Activated CD4-positive, alpha-beta T cell treated with anti-CD3 and anti-CD28 coated beads, Interleukin-2, amount 50 U/mL, for 48 hours (primary cell): ENCODE measurements at places on chromosomes 16 and 17.

- DNase-seq: no peak
These were observed 390.2 kb downstream of the SEC14L1 start for GRCh38 chr17:77531002-77531401.

DNA sequence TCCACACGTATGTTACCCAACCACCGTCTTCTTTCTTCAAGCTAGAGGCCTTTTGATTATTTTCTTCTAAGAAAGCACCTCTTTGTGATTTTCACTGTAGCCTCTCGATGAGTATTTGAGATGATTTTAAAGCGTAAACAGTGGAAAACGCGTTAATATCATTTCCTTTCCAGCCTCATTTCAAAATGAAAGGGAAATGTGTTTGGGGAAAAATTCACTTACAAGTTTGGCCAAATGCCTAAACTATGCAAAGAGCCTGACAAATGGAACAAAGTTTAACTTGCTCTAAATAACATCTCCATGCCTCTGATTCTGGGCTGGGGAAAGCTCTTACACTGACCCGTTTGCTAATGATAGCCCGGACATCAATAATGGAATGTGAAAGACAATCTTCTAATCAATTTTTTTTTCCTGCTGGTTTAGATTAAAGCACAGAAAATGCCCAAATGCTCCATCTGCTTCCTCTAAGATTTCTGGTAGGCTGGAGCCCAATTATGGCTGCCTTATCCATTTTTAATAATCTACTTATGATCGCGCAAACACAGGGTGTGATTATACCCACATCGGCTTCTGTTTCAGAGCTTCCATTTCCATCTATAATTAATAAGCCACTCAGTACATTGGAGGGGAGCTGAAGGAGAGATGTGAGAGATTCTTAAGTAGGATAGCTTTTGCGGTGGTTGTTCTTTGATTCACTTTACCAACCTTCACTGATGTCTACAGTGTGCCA is 43.5 kb downstream of the HS3ST2 start:
- no peak for DNase-seq

- DNase-seq: no peak
These were observed 806 bp downstream of the IFT140 start for GRCh38 chr16:1610899-1611632.

- DNase-seq: no peak
These were observed 13.6 kb downstream of the PLK1 start for GRCh38 chr16:23692190-23692837.

DNA sequence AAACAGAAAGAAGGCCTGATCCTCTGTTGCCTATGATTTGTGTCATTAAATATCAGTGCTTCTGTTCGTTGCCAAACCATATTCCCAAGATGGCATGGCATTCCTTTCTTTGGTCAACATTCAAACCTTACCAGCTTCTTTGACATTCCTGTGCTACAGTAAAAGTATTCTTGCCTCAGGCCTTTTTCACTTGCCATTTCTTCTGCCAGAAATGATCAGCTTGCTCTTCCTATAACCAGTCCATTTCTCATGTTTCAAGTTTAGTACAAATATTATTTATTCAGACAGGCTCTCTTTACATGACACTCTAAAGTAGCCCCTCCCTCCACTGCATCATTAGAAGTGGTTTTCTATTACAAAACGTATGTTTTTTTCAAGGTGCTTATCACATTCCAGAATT is 278.3 kb downstream of the KCNJ2 start:
- DNase-seq: no peak

DNA sequence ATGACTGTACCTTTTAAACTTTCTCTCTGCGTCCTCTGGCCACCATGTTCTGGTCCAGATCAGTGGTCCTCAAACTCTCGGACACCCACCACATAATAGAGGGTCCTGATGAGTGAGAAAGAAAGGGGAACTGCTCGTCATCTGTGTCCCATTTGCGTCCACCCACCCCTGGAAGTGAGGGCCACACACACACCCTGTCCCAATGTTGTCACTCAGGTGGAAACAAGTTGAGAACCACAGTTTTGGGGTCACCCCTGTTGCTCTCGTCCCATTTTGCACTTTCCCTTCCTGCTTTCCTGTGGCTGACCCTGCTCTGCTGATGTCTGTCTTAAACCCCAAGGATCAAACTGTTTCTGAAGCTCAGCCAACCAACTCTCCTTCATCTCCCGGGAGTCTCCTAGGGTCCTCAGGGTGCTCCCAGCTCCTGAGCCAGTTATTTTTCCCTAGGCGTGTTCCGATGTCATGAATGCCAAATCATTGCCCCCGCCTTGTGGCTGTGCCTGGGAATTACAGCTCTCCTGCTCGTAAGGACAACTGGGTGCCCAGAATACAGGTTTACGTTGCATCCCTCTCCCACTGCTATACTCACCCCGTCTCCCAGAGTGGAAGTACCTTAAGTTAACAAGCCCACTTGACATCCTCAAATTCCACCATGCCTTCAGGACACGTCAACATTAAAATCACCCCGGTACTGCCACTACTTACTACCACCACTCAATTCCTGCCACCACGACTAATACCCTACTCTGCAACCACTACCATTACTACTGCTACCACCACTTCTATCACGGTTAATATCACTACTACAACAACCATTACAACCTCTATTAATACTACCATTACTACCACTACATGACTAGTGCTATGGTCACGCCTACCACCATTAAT is 26.0 kb upstream of the HNF1B start:
- DNase-seq: peak; percentile 50
